ENCODE measurements at places on chromosomes 7 and 10.
A peak's percentile ranks its signal among the peaks of the same experiment; 100 is the strongest.

- peak; percentile 91 for DNase-seq
These were observed 49.6 kb upstream of the SMNDC1 start for GRCh38 chr10:110354322-110354766.

DNA sequence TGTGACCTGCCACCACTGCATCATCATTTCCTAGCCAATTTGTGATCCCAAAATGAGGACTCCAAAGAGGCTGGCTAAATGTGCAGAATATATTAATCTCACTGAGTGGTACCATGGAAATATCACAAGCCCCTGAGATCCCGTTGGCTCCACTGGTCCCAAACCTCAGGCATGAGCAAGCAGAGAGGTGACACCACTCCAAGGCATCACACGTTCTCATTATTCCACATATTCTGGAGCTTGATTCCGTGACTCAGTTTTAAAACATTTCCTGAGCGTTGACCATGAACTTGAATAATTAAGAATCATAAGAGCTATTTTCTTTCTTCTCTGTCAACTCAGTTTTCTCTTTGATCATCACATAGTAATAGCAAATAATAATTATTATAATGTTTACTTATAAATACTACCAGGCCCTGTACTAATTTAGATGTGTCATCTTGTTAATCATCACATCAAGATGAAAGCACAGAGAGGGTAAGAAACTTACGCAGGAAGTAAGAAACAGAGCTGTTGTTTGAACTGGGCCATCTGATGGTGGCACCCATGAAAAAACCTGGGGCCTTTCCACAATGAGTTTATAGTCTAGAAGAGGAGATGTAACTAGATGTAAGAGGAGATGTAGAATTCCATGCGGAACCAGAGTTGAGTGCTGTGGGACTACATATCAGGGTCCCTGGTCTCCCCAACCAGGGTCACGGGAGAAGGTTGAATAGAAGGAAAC, 3.5 kb downstream of the APBB1IP start:
- no peak for DNase-seq

DNA sequence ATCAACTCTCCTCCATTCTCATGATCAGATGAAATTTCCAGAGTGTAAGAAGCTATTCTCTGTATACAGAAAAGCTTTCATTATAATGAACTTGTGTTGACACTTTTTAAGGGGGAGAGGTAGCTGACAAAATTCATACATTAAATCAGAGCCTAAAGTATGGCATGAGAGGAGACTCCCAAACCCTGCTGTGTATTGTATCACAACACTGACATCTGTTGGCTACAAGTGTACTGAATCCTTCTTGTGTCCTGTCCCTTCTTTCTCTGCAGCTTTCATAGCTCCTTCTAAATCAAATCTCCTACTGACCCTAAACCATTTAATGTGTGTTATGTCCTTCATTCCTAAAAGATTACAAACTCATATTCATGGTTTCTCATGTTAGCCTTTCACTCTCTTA, 70.9 kb downstream of the GCC1 start:
- peak; percentile 35 for DNase-seq

DNA sequence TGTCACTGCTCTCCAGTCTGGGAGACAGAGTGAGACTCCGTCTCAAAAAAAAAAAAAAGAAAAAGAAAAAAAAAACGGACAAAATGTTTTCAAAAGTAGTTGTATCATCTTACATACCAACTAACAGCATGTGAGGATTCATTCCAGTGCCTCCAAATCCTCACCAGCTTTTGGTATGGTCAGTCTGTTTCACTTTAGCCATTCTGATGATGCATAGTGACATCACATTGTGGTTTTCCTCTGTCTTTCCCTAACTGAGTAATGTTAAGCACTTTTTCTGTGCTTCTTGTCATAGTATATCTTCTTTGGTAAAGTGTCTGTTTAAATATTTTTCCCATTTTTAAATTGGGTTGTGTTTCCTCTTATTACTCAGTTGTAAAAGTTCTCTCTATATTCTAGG, 251.4 kb upstream of the CTBP2 start:
- no peak for DNase-seq

DNA sequence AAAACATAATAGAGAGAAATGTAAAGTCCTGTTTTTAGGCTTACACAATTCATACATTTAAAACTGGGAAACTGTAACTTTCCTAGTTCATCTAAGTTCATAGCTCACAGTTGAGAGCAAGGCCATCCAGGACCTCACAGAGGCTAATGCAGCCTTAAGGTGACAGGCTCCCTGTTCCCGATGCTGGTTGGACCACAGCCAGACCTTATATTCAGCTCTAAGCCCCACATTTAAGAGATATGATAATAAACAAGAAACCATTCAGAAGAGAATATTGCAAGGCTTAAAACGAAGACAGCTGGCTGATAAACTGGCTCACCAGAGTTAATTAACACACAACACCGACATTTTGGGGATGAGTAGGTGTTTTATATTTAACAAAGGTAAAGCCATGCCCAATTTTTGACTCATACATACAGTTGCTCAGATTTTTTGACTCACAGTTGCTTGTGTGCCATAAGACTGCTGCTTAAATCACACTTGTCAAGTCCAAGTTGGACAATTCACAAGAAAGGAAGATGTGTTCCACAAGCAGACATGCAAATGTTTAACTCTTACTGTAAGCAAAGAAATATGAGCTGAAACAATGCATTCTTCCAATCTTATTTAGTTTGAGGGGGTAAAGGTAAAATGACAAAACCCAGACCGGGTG, 41.1 kb upstream of the TMEM213 start:
- no peak for DNase-seq

DNA sequence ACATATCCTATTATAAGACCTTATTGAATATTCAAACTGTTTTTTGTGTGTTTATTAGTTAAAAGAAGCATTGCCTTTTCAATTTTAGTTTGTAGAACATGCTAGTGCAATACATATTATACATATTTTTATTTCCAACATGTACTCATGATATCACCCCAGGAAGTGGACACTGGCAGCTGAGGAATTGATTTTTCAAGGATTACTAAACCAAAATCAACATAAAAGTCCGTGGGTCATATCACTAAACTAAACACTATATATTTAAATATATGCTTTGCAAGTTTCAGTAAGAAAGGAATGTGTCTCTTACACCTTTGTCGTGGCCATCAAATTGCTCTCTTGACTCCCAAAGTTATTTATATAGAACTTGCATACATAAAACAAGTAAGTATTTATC, 185.2 kb downstream of the AGMO start:
- no peak for DNase-seq

GRCh38 chr7:27151341-27151930, 947 bp downstream of the HOXA3 start:
- DNase-seq = peak; percentile 9

Measured in suppressor macrophage (primary cell).